ENCODE measurements at places on chromosomes 5 and 9.

DNA sequence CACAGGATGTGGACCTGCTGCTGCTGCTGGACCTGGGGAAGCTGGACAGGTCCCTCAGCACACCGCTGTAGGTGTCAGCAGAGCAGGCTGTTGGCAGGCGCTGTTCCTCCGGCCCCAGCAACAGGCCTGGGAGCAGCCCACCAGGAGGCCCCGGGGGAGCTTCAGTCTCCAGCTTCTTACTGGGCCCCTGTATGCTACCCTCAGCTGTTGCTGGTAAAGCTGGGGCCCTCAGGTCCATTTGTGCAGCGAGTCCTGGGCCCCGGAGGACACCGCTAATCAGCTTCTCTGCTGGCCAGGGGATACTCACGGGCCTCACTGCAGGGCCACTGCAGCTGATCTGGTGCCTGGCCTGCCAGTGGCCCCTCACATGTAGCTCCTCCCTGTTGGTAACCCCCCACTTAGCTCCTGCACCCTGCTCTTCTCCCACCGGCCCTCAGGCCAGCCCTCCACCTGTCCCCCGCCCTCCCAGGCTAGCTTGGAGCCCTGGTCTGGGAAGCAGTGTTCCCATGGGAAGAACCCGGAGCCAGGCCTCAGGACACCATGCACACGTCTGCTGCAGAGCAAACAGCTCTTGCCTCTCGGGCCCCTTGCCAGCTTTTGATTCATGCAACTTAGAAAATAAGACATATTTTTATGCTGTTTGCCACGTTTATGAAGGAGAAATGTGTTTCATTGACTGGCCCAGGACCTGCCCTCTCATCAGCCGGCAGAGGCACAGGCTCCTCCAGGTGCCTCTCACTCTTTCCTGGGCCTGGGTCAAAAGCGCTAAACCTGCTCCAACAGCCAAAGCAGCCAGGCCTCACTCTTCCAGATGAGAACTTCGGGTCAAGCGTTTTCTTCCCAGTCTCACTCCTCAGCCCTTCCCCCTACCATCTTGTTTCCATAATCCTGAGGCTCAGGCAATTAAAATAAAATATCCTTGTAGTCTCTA, 61.0 kb upstream of the ADAMTS2 start:
- no peak for DNase-seq

DNA sequence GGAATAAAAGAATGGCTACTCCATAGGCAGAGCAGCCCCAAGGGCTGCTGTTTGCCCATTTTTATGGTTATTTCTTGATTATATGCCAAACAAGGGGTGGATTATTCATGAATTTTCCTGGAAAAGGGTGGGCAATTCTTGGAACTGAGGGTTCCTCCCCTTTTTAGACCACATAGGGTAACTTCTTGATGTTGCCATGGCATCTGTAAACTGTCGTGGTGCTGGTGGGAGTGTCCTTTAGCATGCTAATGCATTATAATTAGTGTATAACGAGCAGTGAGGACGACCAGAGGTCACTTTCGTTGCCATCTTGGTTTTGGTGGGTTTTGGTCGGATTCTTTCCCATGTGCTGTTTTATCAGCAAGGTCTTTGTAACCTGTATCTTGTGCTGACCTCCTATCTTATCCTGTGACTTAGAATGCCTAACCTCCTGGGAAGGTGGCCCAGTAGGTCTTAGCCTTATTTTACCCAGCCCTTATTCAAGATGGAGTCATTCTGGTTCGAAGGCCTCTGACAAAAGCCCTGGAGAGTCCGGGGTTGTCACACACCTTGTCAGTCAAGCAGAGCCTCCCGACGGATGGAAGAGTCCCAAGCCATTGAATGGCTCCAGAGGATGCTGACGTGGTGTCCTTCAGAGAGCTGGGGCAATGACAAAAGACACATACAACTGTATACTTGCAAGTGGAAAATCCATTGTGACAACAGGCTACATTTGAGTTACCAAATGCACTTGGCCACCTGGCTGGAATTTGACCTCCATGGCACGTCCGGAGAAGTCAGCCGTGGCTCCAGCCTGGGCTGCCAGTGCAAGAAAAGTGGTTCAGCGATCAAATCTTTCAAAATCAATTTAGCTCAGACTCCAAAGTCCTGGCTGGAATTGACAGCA, 67.1 kb upstream of the CLINT1 start:
- DNase-seq = no peak

- DNase-seq = no peak
Observed at GRCh38 chr5:17912794-17913193, 278.5 kb downstream of the TAF11L14 start.

DNA sequence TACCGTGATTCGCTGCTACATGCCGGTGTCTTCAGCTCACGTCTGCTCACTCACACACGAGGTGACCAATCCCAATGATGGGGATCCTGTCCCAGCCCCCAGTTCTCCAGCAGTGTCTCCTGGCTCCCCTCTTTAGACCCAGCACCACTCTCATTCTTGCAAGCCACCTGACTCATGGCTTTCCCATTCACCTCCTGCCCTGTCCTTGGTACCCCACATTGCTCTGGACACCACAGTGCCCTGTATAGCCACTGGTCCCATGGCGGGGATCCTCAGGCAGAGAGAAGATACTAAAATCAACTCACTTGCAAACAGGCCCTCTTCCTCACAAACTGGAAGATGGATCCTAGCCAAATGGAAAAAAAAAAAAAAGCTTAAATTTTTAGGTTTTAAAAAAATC, 81.0 kb downstream of the SLIT3 start:
- DNase-seq = no peak

DNA sequence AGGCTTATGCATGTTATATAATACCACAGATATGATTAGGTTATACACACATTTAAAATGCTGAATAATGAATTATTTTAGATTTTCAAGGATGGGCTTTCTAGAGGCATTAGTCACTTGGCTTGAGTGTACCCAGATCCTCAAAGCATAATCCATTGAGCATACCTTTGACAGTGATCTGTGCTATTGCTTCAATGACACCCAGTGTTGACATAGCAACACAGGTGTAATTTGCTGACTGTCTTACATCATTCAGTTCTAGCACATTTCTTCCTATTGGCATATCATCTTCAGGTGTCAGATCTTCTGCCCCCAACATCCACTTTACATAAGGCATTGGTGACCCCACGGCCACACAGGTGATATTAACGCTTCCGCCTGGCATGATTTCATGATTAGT, 721.5 kb upstream of the DMAC1 start:
- no peak for DNase-seq

- no peak for DNase-seq
Observed at GRCh38 chr9:124238546-124239140, 19.1 kb upstream of the NEK6 start.

DNA sequence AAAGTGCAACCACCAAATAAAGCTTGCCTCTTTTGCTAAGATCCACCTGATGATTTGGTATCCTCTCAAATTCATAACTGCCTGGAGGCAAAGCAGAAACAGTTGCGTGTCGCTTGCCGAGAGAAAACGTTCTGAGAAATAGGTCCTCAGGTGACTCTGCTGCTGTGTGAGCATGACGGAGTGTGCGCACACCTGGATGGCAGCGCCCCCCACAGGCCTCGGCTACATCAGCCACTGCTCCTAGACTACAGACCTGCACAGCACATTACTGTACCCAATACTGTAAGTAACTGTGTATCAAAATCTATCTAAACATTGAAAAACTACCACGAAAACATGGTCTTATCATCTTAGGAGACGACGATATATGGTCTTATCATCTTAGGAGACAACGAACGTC, 87.4 kb downstream of the CAMSAP1 start:
- DNase-seq = no peak

DNA sequence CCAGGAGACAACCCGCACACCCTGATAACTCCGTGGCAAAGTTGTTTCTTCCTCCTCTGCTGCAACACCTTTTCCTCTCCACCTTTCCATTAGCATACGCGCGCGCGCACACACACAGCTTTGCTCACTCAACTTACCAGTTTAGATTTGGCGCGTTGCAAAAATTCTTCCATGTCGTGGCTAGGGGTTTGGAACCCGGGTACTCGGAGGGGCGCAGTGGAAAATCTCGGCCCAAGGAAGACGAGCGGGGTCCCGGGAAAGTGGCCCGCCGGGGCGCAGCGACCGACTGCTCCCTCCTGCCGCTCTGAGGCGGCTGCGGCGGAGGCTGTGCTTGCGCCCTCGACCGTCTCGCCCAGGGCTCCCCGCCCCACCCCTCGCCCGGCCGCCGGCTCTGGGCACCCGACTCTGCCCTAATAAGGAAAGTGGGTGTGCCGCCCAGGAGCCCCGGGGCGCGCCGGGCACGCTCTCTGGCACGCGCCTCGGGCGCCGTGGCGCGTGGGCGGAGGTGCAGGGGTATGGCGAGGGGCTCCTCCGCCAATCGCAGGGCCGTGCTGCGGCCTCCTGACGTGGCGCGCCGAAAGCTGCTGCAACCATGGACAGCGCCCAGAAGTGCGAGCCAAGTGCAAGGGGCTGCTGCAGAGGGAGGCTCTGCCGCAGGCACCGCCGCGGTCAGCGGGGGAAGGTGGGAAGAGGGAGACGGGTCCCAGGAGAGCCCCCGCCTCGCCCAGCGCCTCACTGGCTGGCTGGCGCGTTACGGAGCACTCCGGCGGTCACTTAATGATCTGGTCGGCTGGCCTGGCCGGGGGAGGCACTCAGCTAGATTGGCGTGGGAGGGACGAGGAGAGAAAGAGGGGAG, at the start of gene PRUNE2:
PRUNE2 (minus strand) TSS at position 324 of the 856 bp plus-strand sequence; CDS start at position 173, 151 bp downstream.
- no peak for DNase-seq

- DNase-seq = no peak
Observed at GRCh38 chr9:36961051-36961450, 73.0 kb downstream of the PAX5 start.

- DNase-seq = no peak
Observed at GRCh38 chr9:115349542-115349941, 231.6 kb upstream of the TNC start.

DNA sequence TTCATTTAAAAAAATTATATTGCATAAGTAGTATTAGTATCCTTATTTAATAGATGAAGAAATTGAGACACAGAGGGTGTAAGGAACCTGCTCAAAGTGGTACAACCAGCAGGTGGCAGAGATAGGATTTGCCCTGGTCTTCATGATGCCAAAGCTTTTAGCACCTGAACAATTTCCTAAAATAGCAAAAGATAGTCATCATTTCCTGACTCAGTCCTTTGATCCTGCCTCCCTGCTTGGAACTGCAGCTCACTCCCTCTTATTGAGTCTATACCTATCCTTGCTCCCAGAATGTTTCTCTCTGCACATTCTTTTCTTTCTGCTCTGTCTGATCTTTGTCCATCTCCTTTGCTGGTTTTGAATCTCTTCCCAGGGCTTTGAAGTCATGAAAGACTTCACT, 155.8 kb downstream of the FRMD3 start:
- DNase-seq = no peak

- no peak for DNase-seq
Observed at GRCh38 chr5:142421621-142422397, 97.0 kb upstream of the SPRY4 start.

- DNase-seq = no peak
Observed at GRCh38 chr5:66864240-66864884, 268.2 kb downstream of the MAST4 start.

- no peak for DNase-seq
Observed at GRCh38 chr5:97844797-97845196, 661.8 kb upstream of the RIOK2 start.
